AML-193 (cell line): ENCODE measurements at places on chromosomes 7 and 10.
A peak's percentile ranks its signal among the peaks of the same experiment; 100 is the strongest.

GRCh38 chr10:104638861-104639589, 2.1 kb upstream of the SORCS3 start:
- no peak for DNase-seq

GRCh38 chr10:109984013-109984412, 23.8 kb upstream of the ADD3 start:
- DNase-seq = no peak

DNA sequence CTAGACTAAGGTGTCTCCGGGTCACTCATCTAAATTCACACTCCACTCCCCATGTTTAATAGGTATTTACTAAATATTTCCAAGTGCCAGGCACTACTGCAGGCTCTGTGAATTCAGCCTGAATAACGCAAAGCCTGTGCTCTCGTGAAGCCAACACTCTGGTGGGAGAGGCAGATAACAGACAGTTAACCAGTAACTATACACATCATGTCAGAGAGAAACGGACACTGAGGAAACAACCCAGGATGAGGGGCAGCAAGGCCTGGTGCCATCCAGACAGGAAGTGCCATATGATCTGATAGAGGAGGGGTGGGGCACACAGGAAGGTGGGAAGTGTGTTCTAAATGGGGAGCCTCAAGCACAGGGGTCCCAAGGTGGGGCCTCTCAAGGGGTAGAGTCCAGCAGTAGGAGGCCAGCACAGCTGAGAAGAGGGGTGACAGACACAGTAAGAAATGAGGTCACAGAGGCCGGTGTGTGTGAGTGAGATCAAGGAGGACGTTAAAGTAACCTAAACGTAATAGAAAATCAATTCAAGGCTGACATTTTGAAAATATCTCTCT, 85.3 kb downstream of the LARP4B start:
- DNase-seq = no peak

GRCh38 chr10:133529576-133529946, 2.4 kb downstream of the CYP2E1 start:
- no peak for DNase-seq

GRCh38 chr7:123099712-123100111, 100.1 kb downstream of the SLC13A1 start:
- no peak for DNase-seq

- no peak for DNase-seq
Measured at GRCh38 chr7:158584407-158584806, 3.2 kb downstream of the PTPRN2 start.

- no peak for DNase-seq
Measured at GRCh38 chr7:108328174-108328651, 128.0 kb downstream of the NRCAM start.

DNA sequence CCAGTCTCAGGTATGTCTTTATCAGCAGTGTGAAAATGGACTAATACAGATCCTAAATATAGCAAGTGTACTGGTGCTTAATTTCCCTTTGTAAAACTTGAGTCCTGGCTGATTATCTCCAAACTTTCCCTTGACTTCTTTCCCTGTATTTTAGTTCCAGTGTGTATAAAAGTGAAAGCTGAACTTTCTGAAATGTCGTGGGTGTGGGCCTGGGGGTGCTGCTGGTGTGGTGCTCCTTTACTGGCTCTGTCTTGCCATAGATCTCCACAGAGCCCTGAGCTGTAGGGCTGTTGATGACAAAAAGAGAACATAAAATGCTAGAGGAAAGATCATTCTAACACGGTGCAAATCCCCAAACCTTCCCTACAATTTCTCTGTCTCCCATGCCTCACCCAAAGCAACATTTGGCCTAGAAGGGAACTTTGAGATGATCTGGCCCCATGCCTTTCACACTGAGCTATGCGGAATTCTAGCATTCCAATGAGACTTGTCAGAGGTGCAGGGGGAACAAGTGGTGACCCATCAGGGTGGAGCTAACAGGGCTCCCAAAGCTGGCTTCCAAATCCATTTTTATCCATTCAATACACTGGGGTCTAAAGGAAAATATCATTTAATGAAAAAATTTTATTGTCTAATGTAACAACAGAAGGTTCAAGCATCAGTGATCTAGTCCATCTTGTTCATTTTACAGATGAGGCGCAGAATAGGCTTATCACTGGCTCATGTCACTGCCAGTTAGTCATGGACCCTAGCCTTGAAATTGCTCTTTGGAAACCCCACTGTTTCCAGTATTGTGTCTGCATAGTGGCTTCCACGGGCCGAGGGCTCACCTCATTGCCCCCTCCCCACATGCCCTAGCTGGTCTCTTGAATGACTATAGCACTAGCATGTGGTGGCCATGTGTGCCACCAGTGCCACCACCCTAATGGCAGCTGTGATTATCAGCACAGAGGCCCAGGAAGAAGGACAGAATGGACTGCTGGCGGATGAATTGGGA, 1000.9 kb downstream of the LRMDA start:
- DNase-seq = no peak

- DNase-seq = no peak
Measured at GRCh38 chr7:157829491-157829890, 492.7 kb downstream of the DNAJB6 start.

- DNase-seq = no peak
Measured at GRCh38 chr7:131124001-131124629, 203.6 kb upstream of the MKLN1 start.

DNA sequence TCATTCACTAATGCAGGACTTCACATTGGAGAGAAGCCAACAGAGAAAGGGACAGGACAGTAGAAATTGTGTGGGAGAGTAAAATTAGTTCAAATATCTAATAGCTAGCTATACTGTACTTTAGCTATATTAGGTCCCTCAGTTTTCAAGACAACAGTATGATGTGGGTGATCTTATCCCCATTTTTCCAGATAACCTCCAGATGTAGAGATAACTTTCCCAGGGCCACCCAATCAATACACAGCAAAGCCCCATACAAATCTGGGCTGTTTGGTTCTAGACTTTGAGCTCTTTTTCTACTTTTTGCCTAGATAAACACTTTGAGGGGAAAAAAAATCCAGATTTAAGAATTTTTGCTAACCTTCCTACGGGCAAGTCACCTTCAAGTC, 482 bp upstream of the CLDN12 start:
- DNase-seq = no peak

DNA sequence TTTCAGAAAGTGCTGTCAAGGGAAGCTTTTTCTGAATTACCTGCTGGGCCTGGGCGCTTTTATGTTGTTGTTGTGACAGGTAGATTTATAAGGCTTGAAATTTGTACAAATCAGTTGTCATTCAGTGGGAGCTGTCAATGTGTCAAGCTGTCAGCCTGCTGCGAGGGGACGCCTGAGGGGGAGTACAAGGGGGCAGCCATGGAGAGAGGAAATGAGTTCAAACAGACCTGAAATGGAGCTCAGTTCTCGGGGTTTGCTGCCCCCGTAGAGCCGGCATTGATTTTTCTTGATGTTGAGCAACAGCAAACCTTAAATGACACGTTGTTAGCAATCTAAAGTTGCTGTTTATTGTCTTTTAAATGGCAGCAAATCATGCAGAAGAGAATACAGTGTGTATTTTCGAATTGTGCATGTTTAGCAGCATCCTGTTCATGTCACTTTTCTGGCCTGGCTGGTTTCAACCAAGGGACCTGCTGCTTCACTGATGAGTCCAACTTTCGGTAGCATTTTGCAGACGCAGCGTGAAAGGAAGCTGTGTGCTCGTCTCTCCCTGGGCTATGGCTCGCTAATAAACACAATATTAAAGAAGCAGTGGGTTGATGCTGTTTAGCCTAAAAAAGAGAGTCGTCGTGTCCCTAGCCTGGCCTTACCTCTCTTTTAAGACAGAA, 166.5 kb downstream of the LRMDA start:
- DNase-seq = no peak

GRCh38 chr7:139924461-139924860, 95.4 kb downstream of the TBXAS1 start:
- no peak for DNase-seq

GRCh38 chr7:76054123-76055120, 6.5 kb downstream of the MDH2 start:
- DNase-seq = peak; percentile 73

DNA sequence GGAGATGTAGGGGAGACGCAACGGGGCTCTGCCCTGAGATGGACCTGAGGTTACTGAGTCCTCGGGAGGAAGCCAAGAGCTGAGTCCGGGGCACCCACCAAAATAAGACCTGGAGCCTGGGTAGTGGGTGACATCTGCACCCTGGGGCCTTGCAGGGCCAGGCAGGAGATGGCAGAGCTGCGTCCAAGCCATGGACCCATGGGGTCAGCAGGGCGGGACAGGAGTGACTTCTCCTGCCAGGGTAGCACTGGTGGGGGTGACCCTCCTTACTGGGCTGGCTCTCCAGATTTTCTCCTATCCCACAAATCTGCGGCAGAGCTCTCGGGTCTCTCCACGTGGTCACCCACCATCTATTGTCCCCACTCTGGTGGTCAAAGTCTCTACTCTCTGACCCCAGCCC, 2.1 kb downstream of the GHRHR start:
- DNase-seq = no peak

GRCh38 chr10:34698248-34698831, 116.8 kb downstream of the PARD3 start:
- DNase-seq = no peak

- DNase-seq = no peak
Measured at GRCh38 chr10:111077785-111078504, 1.1 kb downstream of the ADRA2A start.

DNA sequence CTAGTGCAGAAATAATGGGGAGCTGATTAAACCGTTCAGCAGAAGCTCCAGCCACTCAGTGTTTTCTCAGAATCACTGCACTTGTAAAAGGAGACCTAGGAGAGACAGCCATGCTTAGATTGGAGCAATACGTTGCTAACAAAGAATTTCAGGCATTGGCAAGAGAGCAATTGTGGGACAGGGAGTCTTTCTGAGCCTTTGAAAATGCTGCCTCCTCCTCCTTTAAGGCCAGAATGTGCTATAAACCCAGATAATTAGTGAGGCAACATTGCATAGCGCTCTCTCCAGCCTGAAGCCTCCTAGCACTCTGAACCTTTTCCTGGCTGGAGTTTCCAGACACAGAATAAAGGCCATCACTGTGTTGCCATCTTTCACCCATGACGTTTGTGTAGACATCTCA, 18.5 kb upstream of the PTPRN2 start:
- no peak for DNase-seq

DNA sequence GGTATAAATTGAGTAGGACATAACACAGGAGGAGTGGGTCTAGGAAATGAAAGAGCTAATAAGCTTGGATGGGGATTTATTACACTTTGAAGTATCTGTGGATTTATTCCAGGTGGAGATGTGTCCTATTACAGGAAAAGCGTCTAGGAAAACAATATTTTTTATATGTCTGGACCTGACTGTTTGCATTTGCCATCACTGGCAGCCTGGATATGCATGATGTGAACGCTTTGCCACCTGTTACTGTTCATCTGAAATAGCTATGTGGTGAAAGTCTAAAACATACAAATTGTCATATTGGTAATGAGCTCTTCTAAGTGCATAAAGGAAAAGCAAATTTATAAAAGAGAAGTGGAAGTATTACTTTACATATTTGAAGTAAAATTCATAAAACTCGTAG, 31.6 kb upstream of the AGMO start:
- no peak for DNase-seq

- DNase-seq = no peak
Measured at GRCh38 chr7:155230169-155230593, 67.5 kb upstream of the INSIG1 start.
